ENCODE measurements at places on chromosomes 6 and 20.
A peak's percentile ranks its signal among the peaks of the same experiment; 100 is the strongest.

DNA sequence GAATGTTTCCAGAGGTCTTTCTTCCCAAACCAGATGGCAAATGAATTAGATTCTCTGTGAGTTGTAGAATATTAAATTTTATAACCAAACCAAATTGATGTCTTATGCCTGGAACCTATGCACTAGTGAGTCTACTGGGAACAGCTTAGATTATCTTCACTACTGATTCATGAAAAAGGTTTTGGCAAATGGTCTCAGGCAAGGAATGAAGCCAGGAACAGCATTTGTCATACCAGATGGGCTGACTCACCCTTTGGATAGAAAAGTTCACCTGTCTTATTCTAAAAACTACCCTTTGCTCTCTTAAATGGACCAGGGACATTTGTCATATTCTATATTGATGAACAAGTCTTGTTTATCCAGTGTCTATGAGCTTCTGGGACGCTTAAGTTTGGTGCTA lies 135.4 kb upstream of the ECI2 start:
- peak; percentile 94 for DNase-seq

DNA sequence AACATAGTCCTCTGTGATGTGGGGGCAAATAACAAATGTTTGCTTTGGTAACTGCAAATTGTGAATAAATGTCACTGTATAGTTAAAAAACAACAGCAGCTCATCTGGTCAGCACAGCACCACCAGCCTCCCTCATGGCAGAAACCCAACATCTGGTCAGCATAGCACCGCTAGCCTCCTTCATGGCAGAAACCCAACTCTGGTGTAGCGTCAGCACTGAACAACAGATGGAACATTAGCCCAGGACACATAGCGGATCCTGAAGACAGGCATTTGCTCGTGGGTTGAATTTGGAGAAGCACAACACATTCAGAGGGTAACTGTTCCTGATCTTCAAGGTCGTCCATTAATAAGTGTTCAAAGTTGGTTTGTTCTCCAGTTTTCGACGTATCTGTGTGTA lies 265.9 kb downstream of the DLL1 start:
- DNase-seq = no peak

- DNase-seq = no peak
These were observed 448.7 kb downstream of the PREX1 start for GRCh38 chr20:48378976-48379675.

DNA sequence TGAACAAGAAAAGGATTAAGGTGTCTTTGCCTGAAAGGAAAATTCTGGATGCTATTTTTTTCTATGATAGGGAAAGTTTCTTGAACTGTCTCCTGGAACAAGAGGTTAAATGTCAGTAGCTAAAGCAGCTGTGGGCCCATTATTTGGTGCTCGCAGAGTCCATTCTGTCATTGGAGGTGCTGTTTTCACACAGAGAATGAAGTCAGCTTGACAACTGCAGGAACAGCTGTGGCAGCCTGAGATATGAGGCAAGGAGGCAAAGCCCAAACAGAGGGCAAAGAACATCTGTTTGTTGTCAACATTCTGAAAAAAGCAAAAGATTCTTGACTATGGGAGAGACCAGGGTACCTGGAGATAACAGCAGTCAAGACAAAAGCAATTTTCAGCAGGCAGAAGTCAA lies 548.2 kb downstream of the KIF16B start:
- DNase-seq = no peak
